Activated CD4-positive, alpha-beta T cell treated with anti-CD3 and anti-CD28 coated beads for 48 hours (primary cell): ENCODE measurements at places on chromosomes 2 and 18.

- DNase-seq, result no peak
Measured at GRCh38 chr2:126797622-126798275, 100.9 kb upstream of the TEX51 start.

- DNase-seq, result peak; percentile 69
Measured at GRCh38 chr2:75608684-75609333, 37.8 kb upstream of the MRPL19 start.

DNA sequence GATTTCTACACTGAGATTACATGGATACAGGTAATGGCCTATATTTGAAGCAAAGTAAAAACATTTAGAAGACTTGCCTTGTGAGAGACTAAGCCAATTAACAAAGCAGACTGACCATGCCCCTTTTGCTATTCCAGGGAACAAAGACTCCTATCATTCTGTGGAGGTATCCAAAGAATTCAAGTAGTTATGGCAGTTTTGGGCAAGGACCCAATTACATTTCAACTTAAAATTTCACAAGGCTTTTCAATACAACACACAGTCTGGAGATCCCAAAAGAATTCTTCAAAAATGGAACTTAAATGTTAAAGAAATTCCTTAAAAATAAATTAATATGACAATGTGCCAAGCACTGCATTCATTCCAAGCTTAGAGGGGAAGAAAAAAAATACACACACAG lies 109.2 kb upstream of the CHRNA1 start:
- DNase-seq, result no peak

- DNase-seq, result no peak
Measured at GRCh38 chr2:158779621-158780020, 15.5 kb upstream of the DAPL1 start.

- DNase-seq, result peak; percentile 24
Measured at GRCh38 chr2:219104107-219105035, 43.6 kb upstream of the IHH start.

- no peak for DNase-seq
Measured at GRCh38 chr2:206572725-206573124, 69.6 kb upstream of the FAM237A start.

DNA sequence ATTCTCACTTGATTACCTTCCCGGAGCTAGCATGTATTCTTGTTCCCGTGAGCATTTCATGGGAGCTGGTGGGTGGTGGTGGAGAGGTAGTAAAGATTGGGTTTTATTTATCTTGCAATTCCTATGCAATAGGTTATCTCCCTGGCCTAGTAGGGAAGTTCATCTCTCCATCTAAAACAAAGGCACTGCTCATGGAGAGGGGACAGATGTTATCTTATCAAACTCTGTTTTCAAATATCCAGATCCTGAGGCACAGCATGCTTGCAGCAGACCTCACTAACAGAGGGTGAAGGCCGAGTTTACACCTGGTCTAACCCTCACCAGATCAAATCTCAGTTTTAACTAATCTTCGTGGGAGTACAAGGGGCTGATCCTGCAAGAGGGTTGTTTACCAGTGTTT lies 98.9 kb downstream of the CYRIA start:
- no peak for DNase-seq

GRCh38 chr2:181152701-181153100 lies 172.3 kb downstream of the UBE2E3 start:
- DNase-seq, result no peak

DNA sequence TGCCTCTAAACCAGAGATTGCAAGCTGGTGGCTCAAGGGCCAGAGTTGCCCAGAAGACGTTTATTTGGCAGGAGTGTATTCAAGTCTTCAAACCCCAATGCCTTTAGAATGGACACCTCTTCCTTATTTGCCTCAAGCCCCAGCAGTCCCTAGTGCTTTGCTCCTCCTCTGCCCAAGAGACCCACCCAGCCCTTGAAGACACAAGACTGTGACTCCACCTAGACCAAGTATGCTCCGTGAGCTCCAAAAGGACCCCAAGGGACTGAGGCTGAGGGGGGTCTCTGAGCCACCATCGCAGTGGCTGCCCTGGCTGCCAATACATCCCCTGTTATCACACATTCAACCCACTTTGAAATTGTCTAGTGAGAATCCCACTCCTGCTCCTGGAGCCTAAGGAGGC lies 99.3 kb downstream of the COL6A3 start:
- DNase-seq, result no peak

- no peak for DNase-seq
Measured at GRCh38 chr2:37764739-37765138, 93.3 kb upstream of the CDC42EP3 start.

- DNase-seq, result no peak
Measured at GRCh38 chr2:54318821-54319220, 62.8 kb upstream of the TSPYL6 start.

DNA sequence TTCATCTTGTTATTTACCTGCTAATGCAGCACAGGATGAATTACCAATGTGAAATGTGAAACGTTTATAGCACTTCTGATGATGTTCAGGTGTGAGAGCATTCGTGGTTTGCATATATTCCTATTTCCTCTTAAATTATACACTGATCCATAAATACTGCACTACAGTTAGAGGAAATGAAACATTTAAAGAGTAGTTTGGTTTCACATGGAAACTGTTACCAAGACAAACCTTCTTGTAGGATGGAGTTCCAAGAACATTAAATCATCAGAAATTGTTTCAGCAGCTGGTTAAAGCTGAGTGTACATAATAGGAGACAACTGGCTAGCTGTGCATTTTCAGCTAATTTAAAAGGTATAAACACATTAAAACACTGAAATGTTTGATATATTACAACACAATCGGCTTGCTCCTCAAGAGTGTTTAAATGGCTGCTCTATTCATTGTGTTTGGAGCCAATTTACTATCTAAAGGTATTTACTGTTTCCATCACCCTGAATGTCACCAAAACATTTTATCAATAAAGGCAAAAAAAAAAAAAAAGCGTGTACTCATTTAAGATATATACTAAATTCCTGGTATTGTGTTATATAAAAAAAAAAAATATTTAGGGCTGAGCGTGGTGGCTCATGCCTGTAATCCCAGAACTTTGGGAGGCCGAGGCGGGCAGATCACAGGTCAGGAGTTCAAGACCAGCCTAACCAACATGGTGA lies 100.6 kb downstream of the DYM start:
- no peak for DNase-seq
